Germinal center (tissue), 1 donor: ENCODE measurements at places on chromosomes 5 and 9.

GRCh38 chr9:94269264-94269663, 10.2 kb downstream of the ZNF169 start:
- DNase-seq, result no peak

DNA sequence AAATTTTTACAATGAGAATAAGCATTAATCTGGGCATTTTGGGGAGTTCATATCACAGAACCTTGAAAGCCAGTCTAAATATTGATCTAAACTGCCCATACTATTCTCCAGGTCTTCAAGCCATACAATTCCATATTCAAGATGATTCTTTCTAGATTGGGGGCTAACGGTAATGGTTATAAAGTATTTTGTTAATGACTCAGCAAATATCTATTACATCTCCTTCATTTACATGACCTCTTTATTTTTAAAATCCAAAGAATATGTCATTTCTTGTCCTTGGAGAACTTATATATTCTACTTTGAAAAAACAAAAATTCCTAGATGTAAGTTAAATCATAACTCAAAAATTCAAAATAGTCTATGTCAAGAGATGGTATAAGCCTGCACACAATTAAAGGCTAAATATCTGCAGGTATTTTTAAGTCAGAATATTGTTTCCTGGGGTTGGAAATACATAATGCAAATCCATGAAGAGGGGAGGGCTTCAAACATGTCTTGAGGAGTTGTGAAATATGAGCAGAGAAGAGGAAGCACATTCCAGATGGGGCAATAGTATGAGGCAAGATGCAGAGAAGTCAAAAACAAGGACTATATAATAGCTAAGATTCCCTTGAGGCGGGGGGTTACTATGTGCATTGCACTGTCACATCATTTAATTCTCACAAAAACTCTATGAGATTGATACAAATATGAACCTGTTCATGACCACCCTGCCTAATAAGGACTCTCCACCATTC, 526.4 kb downstream of the NR2F1-AS1 start:
- DNase-seq, result no peak

DNA sequence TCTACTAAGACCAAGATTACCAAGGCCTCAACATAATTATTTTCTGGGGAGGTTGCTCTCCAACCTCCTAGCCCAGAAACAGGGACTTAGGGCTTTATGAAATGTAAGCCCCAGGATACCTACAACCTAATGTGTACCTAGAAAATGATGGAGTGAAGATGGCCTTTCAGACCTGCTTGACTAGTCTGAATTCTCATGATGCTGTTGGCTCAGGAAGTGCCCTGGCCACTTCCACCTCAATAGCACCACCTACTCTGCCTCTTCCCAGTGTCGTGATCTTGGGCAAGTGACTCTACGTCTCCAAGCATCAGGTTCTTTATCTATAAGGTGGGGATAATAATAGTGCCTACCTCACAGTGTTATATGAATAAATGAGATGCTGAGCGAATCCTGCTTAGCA, 57.9 kb upstream of the GARNL3 start:
- DNase-seq, result no peak

DNA sequence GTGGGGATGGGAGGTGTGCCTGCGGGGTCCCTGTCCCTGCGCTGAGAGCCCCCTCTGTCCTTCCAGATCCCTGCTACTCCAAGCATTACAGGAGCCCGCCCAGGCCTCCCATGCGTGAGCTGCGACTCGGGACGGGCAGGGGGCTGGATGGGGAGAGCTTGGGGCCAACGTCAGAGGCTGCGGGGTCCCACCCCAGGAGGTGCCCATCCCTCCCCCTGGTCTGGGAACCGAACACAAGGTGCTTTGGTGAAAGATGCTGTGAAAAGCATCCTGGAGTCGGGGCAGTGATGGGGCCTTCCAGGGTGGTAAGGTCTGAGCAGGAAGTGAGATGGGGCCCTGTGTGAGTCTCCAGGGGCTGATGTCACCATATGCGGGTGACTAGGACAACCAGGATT, 2.7 kb downstream of the LCN9 start:
- DNase-seq, result no peak

DNA sequence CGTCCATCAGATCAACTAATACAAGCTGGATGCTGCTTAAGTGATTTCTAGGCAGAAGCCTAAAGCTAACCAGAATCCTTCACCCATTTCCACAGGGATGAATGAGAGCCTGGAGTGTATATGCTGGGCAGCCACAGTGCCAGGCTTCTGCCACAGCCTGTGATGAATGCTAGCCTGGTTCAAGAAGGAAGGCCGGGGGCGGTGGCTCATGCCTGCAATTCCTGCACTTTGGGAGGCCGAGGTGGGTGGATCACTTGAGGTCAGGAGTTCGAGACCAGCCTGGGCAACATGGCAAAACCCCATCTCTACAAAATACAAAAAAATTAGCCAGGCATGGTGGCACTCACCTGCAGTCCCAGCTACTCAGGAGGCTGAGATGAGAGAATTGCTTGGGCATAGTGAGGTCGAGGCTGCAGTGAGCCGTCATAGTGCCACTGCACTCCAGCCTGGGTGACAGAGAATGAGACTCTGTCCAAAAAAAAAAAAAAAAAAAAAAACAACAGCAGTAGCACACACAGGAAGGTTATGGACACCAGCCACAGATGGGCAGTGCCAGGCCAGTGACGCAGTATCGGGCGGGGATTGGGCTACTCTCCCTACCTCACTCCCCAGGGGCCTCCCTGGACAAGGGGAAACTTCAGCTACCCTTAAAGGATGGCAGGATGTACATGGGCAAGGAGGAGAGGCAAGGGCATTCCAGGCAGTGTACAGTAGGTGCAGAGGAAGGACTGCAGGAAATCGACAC, 23.1 kb upstream of the HMCN2 start:
- no peak for DNase-seq

DNA sequence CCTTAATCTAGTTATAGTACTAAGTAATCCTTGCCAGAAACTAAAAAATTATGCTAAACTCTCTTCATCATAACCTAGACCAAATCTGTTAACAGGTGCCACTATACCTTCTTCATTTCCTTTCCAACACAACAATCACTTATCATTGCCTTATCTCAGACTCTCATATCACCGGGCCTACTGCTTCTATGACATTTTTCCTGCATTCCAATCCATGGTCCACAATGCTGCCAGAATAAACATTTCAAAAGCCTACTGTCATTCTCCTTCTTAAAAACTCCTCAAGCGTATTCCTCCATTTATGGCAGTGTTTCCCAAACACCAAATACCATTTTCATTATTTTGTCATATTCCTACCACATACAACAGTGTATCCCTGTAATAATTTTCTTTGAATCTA, 6.5 kb downstream of the PPP6C start:
- DNase-seq, result no peak

- peak; percentile 72 for DNase-seq
These were observed 140.3 kb downstream of the TSSK1B start for GRCh38 chr5:113294311-113295110.

DNA sequence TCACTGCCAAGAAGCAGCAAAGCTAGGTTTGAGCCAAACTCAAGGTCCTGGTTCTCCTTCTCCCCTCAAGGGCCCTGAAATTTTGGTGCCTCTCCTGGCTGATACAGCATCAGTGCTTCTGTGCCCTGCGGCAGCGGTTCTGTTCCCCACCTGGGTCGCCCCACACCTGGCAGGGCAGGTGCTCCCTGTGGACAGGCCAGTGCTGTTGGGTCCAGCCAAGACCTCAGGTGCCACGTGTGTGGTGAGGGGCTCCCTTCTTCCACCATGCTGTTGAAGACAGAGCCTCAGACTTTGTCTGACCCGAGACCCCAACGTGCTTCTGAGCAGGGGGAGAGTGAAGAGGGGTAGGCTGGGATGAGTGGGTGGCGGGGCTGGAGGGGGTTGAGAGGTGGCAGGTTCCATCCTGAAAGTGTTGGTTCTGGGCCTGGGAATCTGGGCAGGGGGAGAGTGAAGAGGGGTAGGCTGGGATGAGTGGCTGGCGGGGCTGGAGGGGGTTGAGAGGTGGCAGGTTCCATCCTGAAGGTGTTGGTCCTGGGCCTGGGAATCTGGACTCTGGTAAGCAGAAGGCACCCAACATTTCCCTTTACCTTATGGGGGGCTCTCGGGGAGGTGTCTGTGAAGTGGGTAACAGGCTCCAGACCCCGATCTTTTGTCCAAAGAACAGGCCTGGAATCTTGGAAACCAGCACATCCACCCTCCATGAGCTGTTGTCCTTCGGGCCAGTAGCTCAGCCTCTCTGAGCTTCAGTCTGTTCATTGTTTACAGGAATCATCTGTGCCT, 2.3 kb downstream of the PLEKHG4B start:
- DNase-seq, result no peak

- no peak for DNase-seq
These were observed 58.3 kb upstream of the AFAP1L1 start for GRCh38 chr5:149213264-149213880.

- no peak for DNase-seq
These were observed 93.6 kb upstream of the FER start for GRCh38 chr5:108654051-108654450.

- no peak for DNase-seq
These were observed 4.6 kb upstream of the MYORG start for GRCh38 chr9:34381323-34381722.

DNA sequence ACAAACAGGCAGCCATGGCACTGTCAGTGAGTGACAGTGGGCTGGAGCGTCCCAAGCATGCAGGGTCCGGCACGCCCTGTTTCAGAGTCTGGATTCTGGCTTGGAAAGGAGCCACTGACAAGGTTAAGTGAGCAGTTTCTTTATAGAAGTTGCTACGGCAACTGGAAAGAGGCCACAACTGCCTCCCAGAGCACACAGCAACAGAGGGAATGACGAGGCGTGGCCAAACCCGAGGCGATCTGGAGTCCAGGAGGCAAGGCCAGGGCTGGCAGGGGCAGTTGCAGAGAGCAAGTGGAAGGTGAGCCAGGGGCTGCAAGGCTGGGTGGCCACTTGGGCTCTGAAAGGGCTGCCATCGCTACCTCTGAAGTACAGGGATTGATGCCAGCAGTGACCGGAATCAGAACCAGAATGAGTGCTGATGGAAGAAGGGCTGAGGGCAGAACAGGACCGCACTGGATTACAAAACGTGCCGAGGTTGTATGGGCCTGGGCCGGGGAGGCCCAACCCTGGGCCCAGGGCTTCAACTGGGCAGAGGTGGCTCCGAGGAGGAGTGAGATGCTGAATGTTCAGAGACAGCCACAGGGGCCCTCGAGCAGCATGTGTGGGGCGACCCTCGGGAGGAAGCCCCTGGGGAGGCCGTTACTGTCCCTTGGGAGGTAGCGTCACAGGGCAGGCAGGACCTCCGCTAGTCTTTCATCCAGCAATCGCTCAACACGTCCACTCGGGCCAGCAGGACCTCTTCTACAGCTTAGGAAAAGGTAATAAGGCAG, 4.6 kb downstream of the MRPL41 start:
- DNase-seq, result no peak

- no peak for DNase-seq
These were observed 378.8 kb upstream of the SEMA6A start for GRCh38 chr5:116953251-116953930.

DNA sequence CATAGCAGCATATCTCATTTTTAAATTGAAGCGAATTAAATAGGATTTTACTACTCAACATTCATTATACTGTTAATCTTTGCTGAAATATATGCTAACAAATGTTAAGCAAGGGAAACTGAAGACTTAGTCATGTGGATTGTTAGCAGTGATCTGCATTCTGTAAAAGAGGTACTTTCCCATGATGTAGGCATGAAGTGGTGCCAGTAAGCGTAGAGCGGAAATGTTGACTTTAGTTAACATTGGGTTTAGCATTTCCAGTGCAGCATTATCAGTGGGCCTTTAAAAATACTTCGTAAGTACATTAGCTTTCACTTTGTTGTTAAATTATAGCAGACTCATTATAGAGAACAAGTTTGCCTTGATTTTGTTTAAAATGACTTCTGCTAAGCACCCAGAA, 130.3 kb downstream of the CDC42SE2 start:
- peak; percentile 57 for DNase-seq

GRCh38 chr5:157949520-157949919, 90.6 kb upstream of the CLINT1 start:
- DNase-seq, result no peak

GRCh38 chr5:59245198-59245597, 648.3 kb downstream of the PDE4D start:
- no peak for DNase-seq

DNA sequence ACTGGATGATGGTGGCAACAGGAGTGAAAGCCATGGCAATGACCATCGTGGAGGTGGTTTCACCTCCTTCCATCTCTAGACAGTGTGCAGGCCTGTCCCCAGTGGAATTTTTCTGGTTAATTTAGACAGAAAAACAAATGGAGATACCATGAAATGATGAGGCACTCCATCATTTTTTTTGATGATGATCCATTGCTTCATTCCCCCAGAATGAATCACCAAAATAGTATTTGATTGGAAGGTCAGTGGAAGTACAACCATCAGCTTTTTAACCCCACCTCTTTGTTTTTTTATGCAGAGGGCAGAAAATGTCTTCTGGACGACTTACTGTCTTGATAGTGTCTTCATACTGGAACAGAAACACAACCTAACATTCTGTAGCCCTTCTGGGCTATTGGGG, 42.6 kb upstream of the ADRA1B start:
- no peak for DNase-seq

- DNase-seq, result peak; percentile 42
These were observed 688 bp downstream of the CNTLN start for GRCh38 chr9:17135295-17136160.

GRCh38 chr9:75844321-75844720, 46.2 kb upstream of the PCSK5 start:
- no peak for DNase-seq

- no peak for DNase-seq
These were observed 59.5 kb downstream of the MAST4 start for GRCh38 chr5:66655395-66656324.

GRCh38 chr5:74491586-74491985, 148.9 kb downstream of the ENC1 start:
- no peak for DNase-seq

- DNase-seq, result no peak
These were observed 29.0 kb upstream of the GOLM1 start for GRCh38 chr9:86128235-86128822.

DNA sequence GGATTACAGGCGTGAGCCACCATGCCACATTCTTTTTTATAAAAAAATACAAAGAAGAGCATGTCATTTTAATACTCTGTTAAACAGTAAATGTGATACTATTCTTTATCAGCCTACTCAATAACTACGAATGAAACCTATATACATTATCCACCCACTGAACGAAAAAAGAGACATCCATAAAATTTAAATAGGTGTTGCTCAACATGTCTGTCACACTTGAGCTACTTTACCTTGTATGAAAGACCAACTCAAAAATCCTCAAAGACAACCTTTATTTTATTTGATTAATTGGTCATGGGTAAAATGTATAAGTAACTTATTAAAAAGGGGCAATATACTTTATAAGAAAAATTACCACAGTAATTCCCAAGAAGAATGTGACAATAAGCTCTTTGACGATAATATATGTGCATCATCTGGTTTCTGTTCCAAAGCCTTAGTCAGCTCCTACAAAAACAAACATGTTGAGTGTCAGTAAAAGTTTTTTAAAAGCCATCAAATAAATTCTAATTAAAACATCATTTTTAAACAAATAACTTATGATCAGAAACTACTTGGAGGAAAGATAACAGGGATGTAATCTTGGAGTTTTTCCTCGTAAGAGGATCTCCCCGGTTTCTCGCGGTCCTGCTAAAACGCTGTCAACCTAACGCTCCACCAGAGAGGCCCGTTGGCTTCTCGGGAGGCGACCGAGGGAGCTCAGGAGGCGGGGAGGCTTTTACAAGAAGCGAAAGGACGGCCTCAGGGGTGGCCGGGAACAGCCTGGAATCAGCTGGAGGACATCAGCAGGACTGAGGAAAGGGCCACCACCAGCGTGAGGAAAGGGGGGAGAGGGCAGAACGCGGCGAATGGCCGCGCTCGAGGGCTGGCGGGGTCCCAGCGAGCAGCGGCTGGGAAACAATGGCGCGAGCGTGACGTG, 13.5 kb upstream of the ANKRD18B start:
- peak; percentile 24 for DNase-seq
